ENCODE measurements at places on chromosomes 2 and 18. TPM values are rescaled to one million over a fixed set of nuclear protein-coding genes. Genes with fewer than 3 reads are reported as not detected.
A peak's percentile ranks its signal among the peaks of the same experiment; 100 is the strongest.

Gene VAMP8
- 95.2 TPM for total RNA-seq

DNA sequence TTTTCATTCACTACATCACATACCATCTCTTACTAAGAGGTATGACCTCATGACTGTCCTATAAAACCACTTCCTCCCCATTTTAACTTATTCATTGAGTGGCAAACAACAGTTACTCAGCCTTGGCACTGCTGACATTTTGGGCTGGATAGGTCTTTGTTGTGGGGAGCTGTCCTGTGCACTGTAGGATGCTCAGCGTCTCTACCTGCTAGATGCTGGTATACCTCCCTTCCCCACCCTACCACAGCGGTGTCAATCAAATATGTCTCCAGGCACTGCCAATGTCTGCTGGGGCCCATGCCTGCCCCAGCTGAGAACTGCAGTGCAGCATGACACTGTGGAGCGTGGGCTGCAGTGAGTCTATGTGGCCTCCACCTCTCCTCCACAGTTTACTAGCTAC lies 76.3 kb upstream of the MGAT4A start:
- peak; percentile 63 for DNase-seq

DNA sequence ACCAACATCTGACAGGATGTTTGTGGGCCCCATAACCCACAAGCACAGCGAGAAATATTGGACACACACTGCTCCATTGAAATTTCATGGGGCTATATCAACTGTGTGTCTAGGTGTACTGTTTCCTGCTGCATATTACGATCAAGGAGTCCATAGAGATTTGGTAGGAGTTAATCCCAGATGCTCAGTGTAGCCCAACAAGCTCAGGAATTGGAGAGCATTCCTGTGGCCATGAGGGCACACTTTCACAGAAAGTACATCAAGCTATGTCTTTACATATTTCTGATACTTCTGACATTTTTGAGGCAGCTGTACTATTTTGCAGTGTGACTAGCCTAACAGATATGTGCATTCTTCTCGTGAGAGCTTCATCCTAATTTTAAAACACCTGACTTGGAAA lies 473.1 kb downstream of the PTH2R start:
- DNase-seq = no peak

Gene WNT10A
- 16.3 TPM for total RNA-seq

DNA sequence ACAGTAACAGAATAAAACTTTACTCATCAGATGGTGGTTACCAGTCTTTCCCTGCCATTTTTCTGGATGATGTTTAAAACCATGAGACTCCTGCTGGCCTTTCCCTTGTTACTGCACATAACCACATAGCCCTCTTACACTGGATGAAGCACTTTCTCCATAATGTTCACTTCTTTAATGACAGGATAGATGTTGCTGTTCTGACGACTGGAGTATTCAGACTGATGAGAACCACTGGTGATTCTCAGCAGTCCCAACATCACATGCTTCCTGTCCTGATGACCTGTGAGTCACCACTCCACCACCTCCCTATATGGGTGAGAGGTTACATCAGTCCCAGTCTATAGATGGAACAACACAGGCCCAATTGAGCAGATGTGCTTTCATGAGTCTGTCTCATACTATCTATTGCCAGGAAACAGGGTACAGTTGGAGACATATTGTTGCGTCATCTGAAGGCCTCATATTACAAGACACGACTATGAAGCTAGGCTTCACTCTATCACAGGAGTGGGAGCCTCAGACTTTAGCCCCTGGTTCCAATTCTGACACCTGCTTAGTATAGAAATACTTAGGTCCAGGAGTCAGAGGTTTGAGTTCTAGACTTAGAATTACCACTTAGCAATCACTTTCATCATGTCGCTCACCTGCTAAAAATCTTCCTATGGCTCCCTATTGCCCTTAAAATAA lies 145.7 kb upstream of the KLF7 start:
- peak; percentile 69 for DNase-seq

Gene ILKAP
- 73.5 TPM for total RNA-seq

GRCh38 chr2:111236025-111236424 lies 115.3 kb downstream of the BCL2L11 start:
- DNase-seq = peak; percentile 36

DNA sequence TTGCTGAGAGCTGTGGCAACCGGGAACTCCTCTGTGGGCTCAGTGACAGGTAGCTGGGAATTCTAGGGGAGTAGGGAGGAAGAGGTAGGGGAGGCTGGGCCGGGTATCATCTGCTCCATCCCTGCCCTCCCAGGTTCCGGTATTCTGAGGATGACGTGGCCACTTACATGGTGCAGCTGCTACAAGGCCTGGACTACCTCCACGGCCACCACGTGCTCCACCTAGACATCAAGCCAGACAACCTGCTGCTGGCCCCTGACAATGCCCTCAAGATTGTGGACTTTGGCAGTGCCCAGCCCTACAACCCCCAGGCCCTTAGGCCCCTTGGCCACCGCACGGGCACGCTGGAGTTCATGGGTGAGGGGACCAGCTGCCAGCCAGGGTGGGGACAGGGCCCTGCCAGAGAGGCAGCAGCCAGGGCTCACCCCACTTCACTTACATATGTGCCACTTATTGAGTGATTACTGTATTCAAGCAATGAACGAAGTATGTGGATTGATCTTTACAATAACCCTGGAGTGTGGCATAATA lies 8.0 kb upstream of the GMPPA start:
- DNase-seq = no peak

DNA sequence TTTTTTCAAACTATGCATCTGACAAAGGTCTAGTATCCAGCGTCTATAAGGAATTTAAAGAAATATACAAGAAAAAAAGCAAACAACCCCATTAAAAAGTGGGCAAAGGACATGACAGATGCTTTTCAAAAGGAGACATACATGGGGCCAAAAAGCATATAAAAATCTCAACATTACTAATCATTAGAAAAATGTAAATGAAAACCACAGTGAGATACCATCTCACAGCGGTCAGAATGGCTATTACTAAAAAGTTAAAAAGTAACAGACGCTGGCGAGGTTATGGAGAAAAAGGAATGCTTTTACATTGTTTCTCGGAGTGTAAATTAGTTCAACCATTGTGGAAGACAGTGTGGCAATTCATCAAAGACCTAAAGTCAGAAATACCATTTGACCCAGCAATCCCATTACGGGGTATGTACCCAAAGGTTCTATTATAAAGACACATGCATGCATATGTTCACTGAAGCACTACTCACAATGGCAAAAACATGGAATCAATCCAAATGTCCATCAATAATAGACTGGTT lies 643.1 kb upstream of the LRRTM1 start:
- DNase-seq = no peak

- peak; percentile 70 for DNase-seq
These were observed 9.9 kb downstream of the NEU4 start for GRCh38 chr2:241818943-241819270.

- no peak for DNase-seq
These were observed 313.6 kb upstream of the MC4R start for GRCh38 chr18:60686142-60686541.

DNA sequence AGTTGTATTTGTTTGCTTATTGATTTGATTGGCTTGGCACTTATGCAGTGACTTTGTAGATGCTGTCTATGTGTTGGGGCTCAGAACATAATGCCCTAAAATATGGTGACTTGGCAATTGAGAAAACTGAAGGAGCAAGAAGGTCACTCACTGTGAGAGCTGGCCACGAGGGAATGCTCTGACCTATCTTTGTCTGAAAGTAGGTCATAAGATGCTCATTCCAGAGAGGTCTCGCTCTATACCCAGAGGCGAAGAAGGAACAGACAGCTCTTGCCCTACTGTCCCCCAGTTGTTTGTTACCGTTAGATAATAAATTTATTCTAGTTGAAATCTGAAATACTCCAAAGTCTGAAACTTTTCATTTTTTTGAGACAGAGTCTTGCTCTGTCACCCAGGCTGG lies 158.5 kb downstream of the TGIF1 start:
- DNase-seq = no peak

GRCh38 chr2:154837035-154837434 lies 138.5 kb downstream of the KCNJ3 start:
- DNase-seq = no peak

- no peak for DNase-seq
These were observed 6.1 kb downstream of the INO80D start for GRCh38 chr2:206079699-206080465.

Gene RNF152
- total RNA-seq = 71.9 TPM

- peak; percentile 15 for DNase-seq
These were observed 1132.2 kb upstream of the FAM98A start for GRCh38 chr2:34731292-34731691.

GRCh38 chr2:22600999-22601398 lies 784.0 kb upstream of the KLHL29 start:
- no peak for DNase-seq

Measured in lower leg skin (tissue), 4 donors.